Prostate gland (tissue), 2 donors: ENCODE measurements at places on chromosomes 3 and 15. TPM values are rescaled to one million over a fixed set of nuclear protein-coding genes. Genes with fewer than 3 reads are reported as not detected.

Gene WDR49
- total RNA-seq: 1.5 TPM

- peak; percentile 62 for DNase-seq
Observed at GRCh38 chr3:4218456-4219226, 84.5 kb upstream of the SETMAR start.

DNA sequence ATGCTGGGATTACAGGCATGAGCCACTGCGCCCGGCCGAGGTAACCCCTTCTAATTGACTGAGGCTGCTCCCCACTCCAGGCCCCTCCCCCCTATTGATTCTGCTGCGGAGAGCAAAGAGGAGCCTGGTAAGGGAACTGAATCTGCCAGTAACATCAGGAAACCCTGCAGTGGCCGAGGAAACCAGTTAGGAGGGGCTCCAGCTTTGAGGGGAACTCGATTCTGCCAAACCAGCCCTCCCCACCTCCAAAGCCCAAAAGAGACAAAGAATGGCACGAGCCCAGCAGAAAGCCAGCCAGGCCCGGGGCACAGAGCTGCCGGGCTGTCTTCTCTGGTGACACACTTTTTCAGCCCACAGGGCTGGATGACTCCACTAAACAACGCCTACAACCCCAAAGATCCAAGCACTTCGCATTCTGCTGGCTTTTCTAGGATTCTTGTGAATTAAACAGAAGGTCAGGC is 15.0 kb upstream of the ACAD9 start:
- DNase-seq: no peak

- DNase-seq: no peak
Observed at GRCh38 chr15:41955807-41956525, 16.4 kb downstream of the EHD4 start.

Gene ABTB1
- 60.2 TPM for total RNA-seq

Gene MYLK
- total RNA-seq: 600 TPM

Gene CLDN11
- 668 TPM for total RNA-seq

GRCh38 chr15:25234831-25235230 is 204.0 kb downstream of the UBE3A start:
- no peak for DNase-seq

Gene IL12A
- 1.3 TPM for total RNA-seq

- DNase-seq: no peak
Observed at GRCh38 chr3:13066834-13067233, 6.4 kb downstream of the IQSEC1 start.

Gene SOX2
- total RNA-seq: 10.5 TPM

Gene ARIH1
- 35.7 TPM for total RNA-seq

DNA sequence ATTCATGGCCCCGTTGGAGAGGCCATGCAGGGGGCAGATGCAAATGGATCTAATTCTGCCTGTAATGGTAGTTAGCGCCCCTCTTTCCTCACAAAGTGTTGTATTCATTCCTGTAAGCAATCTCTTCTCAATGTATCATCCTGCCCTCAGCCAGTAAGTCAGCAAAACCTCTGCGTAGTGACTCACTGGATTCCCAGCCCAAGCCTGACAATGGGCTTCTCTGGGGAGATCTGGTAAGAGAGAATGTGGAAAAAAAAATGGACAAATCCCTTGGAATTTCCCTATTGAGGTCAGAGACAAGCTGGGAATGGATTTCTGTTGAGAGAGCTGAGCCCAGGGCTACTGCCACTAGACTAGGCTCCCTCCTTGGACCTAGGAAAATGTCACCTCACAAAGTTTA is 25.4 kb downstream of the ADPGK start:
- DNase-seq: no peak

- DNase-seq: peak; percentile 8
Observed at GRCh38 chr15:64430000-64430735, 30.2 kb upstream of the ZNF609 start.

Gene LEKR1
- 4.4 TPM for total RNA-seq

Gene ITIH3
- 9.6 TPM for total RNA-seq

Gene TMEM87A
- total RNA-seq: 88.6 TPM

DNA sequence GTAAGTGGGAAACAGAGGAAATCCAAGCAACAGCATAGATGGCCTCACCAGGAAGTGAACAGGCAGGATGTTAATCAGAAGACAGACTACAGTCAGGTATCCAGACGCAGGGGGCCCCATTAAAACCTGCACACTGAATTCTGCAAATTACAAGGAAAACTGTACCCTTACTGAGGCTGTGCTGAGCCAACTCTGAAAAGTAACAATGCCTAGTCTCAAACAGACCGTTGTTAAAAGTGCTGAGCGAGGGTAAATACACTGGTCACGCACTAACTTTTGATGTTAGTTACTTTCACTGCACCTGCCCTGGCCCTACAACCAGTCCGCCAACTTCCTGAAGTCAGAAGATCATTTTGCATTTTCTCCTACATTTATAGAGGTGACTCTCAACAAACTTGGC is 1.0 kb downstream of the TAMM41 start:
- no peak for DNase-seq

Gene IL17RD
- 19.9 TPM for total RNA-seq

- DNase-seq: no peak
Observed at GRCh38 chr3:12303993-12304392, 15.1 kb downstream of the PPARG start.

DNA sequence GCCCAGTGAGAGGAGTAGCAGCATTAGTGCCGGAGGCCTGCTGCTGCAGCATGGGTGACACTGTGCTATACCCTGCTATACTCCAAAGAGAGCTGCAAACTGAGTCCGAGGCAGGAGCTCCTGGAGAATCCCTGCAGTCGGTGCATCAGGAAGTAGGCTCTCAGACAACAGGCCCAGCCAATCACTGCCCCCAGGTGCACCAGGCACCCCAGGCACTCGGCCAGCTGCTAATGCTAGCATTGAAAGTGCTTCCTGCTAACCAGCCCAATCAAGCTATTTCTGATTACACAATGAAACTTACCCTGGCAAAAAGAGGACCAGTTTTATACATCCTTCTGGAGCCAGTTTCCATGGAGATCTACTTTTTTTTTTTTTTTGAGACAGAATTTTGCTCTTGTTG is 45.6 kb upstream of the IREB2 start:
- DNase-seq: peak; percentile 40

DNA sequence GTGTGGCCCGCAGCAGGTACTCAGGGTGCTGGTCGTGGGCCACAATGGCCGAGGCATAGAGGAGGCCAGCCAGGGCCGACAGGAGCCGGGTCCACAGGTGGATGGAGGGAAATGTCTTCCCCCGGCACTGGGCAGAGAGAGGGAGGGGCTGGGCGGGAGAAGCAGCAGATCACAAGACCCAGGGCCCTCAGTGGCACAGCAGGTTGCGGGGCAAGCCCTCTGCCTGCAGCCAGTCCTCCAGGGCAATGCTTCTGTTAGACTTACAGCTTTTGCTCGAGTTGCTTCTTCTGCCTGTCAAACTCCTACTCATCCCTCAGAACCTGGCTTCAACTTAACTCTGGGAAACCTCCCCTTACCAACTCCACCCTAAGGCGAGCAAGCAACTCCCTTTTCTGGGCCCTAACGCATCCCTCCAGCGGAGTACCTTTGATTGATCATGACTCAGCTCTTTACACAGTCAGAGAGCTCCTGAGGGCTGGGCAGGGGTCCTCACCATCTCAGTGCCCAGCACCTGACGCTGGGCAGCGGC is 16.0 kb downstream of the TMEM44 start:
- DNase-seq: no peak

DNA sequence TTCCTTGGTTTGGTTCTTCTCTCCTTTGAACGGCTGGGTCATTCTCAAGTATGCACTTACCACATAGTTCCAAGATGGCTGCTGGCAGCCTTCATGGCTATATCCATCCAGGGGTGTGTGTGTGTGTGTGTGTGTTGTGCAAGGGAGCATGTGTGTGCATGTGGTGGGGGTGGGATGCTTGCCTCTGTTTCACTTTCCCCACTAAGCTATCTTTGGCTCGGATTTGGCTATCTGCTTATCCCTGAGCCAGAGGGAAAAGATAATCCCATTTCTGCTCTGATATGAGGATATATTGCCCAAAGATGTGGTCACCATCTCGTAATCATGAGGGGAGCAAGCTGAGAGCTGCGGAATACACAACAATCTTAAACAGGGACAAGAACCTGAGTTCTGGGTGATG is 26.2 kb downstream of the ANAPC13 start:
- DNase-seq: no peak
